ENCODE measurements at places on chromosomes 4 and X.

- peak; percentile 31 for DNase-seq
Observed at GRCh38 chrX:103376118-103376978, at the start of gene BEX3. Gene BEX3, plus strand, starts transcription at chrX:103376538. Its CDS starts 984 bp downstream, at chrX:103377522.

DNA sequence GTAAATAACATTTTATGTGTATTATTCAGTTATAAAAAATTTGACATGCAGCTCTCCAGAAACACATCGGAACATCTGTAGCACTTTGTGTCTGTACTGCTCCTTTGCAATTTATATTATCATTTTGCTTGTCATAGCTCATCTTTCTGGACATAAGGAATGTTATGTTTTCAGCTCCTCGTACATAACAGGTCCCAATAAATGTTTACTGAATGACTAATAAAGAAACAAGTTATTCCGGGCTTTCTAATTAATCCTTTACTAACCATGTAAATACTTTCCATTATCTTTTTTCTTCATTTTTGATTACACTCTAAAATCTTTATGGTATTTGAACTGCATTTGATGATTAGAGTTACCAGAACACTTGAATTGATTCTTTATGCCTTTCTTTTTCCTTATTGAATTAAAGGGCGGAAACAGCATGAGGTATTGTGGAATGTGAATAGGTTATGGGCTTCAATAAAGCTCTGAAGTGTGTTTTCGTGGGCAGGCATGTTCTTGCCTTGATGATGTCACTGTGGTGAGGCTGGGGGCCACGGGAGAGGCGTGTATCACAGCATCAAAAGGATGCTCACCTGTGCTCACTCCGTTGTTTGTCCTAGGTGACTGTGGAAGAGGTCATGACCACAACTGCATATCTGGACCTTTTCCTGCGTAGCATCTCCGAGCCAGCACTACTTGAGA lies 131.6 kb downstream of the GATB start:
- no peak for DNase-seq

- no peak for DNase-seq
Observed at GRCh38 chr4:173807347-173807746, 277.3 kb upstream of the HAND2 start.

GRCh38 chr4:81664079-81664478 lies 192.4 kb upstream of the RASGEF1B start:
- peak; percentile 83 for DNase-seq

DNA sequence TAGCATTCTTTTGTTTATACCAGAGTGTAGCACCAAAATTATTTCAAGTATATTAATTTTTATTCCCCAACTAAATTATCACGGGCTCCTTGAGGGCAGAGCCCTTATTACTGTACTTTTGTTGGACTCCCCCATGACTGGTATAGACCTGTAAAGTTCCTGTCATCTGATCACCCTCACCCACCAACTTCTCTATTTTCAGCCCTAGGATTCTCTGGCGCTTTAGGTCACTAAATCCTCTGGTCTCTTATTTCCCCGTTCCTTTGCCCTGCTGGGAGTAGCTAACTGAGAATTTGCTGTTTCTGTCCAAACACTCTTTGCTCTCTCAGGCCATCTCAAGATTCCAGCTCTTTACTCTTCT lies 3.2 kb upstream of the XKRX start:
- no peak for DNase-seq

GRCh38 chrX:48497871-48498270 lies 10.9 kb upstream of the PORCN start:
- DNase-seq, result no peak

DNA sequence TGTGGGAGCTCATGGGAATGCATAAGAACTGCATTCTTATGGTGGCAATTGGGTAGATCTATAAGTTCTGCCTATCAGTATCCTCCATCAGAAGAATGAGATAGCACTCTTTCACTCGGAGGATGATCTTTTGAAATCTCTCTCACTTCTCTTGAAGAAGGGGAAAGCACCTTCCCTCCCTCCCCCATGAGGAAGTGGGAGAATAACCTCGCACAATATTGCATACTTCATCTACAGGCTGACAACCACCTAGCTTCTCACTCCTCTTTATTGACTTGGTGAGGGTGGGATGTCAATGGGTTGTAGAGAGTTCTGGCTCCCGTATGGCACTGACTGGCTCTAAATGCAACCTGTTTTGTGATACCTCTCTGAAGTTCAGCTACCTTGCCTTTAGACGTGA lies 146.7 kb upstream of the SPOCK3 start:
- DNase-seq, result no peak

DNA sequence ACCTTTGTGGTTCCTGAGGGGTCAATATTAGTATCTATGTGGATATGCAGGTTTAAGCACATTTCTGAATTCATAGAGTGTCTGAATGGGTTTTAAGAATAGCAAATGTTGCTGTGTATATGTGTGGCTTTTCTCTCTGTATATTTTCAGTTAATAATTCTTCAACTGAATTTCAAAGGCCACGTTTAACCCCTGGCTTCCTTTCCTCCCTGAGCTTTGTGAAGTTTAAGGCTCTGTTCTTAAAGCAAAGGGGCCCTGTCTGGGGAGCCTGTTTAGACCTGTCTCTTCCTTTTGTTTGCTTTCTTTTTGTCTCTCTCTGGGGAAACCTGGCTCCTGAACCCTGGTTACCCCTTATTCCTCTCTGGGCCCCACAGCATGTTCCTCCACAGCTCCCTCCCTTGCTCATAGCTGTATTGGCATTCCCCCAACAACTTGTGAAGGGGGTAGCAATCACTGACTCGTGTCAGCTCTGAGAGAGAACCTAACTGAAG lies 139.1 kb downstream of the COL4A6 start:
- no peak for DNase-seq

- DNase-seq, result no peak
Observed at GRCh38 chr4:41579043-41579442, 41.1 kb downstream of the LIMCH1 start.

- DNase-seq, result no peak
Observed at GRCh38 chr4:70670332-70671014, 4.2 kb upstream of the JCHAIN start.

DNA sequence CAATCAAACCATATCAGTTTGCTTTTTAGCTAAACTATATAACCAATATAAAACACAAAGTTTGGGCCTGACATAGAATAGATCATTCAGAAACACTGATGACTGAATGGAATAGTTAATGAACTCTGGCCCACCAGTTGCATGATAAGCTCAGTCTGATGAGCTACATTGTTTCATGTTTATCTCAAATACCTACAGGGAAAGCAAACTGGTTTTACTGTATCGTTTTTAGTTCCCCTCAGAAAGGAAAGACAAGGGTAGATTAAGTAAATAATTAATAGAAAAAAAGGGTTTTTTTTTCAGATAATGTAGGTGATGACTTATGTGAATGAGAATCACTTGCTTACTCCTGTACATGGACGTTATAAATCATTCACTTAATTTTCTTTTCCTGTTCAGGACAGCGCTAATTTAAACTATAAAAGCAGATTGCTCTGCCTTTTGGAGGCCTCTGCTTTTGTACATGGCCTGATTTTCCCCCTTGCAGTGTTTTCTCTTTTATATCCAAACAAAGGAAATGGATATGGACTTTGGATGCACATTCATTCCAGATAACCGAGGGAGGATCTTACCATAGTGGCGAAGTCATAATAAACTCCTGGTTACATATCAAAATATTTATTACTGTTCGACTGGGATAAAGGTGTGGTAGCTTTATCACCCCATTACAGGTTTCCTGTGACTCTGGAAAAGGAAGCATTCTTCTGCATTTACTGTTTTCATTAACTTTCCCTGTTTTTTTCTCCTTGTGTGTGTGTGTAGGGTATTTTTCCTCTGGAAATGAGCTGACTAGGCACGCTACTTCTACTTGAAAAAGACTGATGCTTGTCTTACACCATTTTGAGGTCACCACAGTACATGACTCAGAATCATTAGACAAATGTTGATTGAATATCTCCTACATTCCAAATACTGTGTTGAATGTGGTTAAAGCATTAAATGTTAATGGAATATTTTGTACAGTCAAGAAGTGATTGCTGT lies 373.1 kb upstream of the HS3ST1 start:
- no peak for DNase-seq

DNA sequence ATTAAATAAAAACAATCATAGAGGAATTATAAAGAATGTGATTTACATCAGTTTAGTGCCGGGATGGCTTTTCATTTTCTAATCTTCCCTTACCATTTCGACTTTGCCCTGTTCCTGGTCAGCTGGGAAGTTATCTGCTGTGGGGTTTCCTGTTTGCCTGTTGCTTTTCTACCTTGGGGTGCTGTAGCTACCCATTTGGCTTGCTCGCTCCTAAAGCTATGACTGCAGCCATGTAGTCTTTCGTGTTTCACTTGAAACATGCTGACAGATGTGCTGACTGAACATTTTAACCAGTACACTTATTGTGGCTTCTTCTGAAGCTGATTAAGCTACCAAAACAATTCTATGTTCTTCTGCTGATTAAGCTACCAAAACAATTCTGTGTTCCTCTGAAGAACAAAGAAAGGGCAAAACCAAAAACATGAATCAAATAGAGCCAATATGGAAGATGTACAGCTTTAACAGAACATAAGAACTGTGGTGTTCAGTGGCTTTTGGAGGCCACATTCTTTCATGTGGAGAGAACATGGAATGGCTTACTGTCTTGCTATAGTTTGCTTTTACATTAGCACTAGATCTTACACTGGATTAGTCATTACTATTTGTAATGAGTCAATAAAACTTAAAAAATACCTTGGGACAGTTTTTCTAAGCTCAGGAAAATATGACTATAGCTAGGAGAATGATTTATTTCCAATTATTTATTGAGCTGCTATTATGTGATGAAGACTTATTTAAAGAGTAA lies 440.4 kb downstream of the SPRY1 start:
- no peak for DNase-seq

Measured in trophoblast cell (in vitro differentiated cells and primary cell).